Stimulated activated CD8-positive, alpha-beta memory T cell treated with anti-CD3 and anti-CD28 coated beads, Interleukin-4, amount 100 ng/mL, for 4 hours (primary cell): ENCODE measurements at places on chromosomes 5 and 9.
A peak's percentile ranks its signal among the peaks of the same experiment; 100 is the strongest.

- DNase-seq, result no peak
Observed at GRCh38 chr9:87119328-87119881, 172.1 kb upstream of the GAS1 start.

GRCh38 chr9:26786564-26786963 is 106.0 kb downstream of the CAAP1 start:
- no peak for DNase-seq

DNA sequence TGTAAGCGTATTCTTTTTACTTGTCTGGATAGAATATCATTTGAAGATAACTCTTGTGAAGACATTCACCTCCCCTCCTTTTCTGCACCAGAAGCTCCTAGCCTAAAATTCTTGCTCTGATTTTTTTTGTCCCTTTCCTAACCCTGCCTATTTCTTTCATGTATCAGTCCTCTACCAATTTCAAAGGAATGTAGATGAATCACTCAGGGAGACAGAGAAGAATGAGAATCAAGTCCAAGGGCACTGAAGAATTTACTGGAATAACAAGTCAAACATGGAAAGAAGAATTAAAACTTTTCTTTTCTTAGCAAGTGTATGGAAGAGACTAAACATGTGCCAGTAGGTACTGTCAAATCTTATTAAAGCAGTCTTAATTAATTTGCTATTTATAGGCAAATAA is 618.7 kb downstream of the DNAH5 start:
- no peak for DNase-seq

DNA sequence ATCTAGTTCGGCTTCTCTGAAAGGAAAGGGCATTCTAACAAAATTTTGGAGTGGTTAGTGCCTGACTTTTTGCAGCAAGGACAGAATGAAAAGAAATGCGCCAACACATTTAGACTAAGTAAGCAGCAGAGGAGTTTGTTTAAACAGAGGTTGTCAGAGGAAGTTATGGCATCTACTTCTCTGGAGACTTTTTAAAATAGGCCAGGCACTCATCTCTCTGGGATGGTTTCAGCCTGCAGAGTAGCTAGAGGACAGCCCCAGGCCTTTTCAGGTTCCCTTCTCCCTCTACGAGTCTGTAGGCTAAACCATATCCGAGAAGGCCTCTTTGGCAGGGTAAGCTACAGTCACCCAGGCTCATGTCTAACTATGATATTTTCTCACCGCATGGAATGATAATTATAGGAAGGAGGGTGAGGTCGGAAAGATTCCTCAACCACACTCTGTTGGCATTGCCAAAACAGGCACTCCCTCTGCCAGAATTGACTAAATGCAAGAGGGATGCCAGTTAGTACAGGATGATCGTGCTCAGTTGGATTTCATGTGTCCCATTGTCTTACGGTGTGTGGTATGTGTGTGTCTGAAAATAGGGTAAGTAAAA is 1.4 kb upstream of the CTXN3 start:
- no peak for DNase-seq

- DNase-seq, result no peak
Observed at GRCh38 chr5:73909474-73909873, 283.5 kb downstream of the ARHGEF28 start.

GRCh38 chr9:89790542-89791109 is 185.8 kb downstream of the GADD45G start:
- DNase-seq, result no peak

DNA sequence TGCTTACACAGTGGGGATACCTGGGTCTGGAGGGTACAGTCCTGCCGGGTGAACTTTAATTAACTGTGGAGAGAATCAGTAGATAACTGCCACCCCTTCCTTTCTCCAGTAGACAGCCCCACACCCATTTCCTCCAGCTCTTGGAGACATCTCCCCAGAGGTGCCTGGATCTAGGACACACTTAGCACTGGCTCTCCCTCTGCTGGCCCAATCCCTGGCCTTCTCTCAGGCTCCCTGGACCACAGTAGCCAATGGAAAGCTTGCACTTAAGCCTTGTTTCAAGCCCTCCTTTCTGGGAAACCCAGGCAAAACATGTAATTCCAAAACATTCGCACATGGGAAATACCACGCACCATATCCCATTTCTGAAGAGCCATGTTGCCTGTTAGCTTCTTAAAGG is 169.2 kb upstream of the GAS1 start:
- no peak for DNase-seq

DNA sequence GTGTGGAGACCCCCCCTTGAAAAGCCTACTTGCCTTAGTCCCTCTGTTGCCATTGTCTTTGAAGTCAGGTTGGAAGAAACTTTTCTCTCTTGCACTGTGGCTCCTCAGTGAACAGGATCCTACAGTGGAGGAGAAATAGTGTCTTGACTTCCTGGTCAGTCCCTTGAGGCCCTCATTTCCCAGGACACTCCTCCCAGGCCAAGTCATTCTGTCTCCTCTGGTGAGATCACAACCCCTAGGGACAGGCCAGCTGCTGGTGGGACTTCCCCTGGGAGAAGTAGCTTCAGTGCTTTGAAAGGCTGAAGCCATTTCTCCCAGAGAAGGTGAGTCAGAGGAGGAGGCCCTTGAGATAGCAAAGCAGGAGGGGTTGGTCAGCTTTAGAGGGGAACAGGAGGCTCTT is 10.1 kb upstream of the GRIA1 start:
- DNase-seq, result no peak

- no peak for DNase-seq
Observed at GRCh38 chr5:135053278-135053677, 19.2 kb upstream of the PITX1 start.

- no peak for DNase-seq
Observed at GRCh38 chr5:117463881-117464570, 889.4 kb upstream of the SEMA6A start.

DNA sequence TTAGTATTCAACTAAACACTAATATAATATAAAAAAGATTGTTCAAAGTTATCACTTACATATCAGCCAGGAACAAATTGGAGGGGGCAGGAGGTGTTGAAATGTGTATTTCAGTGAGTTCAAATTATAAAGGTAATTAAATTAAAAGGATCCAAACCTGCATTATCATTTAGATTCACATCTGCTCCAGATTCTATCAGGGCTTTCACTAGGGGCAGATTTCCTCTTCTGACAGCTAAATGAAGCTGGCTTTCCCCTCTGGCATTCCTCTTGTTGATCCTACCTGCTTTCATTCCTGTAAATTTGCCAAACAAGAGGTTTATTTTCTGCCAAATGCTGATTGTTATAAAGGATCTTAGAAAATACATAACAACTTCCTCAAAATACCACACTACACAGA is 86.3 kb upstream of the GCNT4 start:
- DNase-seq, result no peak

- no peak for DNase-seq
Observed at GRCh38 chr9:26169708-26170107, 491.5 kb upstream of the TUSC1 start.

GRCh38 chr5:136482206-136482605 is 116.9 kb upstream of the TRPC7 start:
- no peak for DNase-seq

GRCh38 chr5:149794487-149794971 is 64.4 kb downstream of the PPARGC1B start:
- DNase-seq, result no peak

DNA sequence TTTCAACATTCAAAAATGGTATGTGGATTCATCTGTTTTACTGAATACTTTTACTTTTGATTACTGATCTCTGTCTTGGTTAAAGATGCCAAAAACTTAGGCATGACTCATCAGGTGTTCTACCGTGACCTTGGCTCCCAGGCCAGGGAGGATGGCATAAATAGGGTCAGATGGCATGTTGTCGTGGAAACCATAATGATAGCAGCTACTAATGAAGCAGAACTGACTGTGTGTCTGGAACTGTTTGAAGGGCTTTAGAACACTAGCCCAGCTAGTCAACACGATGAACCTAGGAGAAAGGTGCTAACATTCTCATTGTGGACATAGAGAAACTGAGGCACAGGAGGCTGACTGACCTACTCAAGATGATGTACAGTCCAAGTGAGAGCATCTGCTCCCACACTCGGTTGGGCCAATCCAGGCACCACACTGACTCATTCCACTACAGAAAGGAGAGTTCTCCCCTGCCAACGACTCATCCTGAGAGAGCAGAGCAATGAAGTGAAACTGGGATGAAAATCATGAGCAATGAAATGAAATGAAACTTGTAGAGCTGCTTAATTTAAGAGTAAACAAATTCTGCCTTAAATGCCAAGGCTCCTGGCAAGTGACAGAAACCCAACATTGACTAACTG is 116.0 kb downstream of the TENT4A start:
- DNase-seq, result no peak

DNA sequence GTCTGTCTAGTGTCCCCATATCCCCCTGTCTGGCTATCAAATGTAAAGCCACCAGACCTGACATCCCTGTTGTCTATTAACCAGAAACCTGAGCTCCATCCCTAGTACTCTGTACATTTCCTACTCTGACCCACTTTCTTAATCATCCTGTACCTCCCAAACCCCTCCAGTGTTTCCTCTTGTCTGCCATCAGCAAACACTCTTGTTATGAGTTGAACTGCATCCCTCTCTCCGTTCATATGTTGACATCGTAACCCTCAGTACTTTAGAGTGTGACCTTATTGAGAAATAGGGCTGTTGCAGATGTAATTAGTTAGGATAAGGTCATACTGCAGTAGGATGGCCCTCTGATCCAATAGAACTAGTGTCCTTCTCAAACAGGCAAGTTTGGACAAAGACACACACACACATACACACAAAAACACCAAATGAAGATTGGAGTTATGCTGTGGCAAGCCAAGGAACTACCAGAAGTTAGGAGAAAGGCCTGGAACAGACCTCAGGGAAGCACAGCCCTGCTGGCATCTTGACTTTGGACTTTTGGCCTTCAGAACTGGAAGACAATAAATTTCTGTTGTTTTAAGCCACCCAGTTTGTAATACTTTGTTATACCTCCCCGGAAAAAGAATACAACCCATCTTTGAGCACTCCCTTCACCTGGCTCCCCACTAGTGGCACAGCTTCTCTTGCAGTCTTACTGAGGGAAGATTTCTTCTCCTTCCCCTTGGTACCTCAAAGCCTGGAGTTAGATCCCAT is 180.0 kb upstream of the PTGER4 start:
- DNase-seq, result no peak

GRCh38 chr5:96714951-96715451 is 52.8 kb downstream of the CAST start:
- no peak for DNase-seq

GRCh38 chr5:160119905-160120266 is 636 bp upstream of the PWWP2A start:
- no peak for DNase-seq

DNA sequence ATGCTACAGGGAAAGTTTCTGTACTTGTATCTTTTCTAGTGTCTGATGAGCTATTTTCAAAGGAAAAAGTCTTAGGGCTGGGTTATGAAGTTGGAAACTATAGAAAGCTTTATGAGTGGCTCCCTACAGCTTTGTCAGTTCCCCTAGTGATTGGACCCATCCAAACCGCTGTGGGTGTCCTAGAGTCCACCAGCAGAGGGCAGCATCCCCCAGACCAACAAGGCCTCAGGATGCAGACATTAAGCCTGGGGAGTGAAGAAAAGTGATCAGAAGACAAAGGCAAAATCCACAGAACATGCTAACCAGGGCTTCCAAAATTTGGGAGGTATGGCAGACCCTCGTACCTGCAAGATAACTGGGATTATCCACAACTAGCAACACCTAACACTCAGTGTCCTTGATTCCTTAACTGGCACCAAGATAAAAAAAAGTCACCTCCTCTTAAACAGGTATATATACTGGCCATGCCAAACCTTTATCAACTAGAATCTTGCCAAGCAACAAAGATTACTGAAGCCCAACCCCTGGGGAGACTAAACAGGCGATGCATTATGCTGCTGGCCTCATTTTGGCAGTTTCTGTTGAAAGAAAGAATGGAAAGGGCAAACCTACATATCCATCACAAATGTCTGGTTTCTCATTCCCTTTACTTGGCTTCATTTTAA is 110.4 kb upstream of the NR5A1 start:
- DNase-seq, result peak; percentile 52

GRCh38 chr5:68071736-68072135 is 143.8 kb upstream of the PIK3R1 start:
- DNase-seq, result no peak

DNA sequence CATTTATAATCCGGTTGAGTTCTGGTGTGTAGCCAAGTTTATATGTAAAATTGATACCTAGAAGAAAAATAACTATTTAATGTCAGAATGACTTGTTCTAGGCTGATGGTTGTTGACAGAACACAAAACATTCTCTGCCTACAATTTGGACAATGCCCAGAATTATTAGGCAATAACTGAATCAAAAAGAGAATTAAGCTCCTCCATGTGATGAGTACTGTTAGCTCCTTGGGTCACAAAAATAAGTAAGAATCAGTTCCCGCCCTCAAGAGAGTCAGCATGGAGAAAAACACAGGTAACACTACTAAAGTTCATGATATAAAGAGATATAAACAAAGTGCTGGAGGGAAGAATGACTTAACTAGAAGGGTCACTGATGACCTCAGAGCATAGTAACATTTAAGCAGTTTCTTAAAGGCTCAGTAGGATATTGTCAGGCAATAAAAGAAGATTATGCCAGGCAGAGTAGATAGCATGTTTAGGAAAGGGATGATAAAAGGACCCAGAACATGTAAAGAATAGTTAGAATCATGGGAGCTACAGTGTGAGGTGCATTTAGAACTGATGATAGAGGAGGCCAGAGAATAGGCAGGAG is 200.5 kb upstream of the ACTBL2 start:
- no peak for DNase-seq

GRCh38 chr5:134070725-134071613 is 43.5 kb upstream of the TCF7 start:
- no peak for DNase-seq

DNA sequence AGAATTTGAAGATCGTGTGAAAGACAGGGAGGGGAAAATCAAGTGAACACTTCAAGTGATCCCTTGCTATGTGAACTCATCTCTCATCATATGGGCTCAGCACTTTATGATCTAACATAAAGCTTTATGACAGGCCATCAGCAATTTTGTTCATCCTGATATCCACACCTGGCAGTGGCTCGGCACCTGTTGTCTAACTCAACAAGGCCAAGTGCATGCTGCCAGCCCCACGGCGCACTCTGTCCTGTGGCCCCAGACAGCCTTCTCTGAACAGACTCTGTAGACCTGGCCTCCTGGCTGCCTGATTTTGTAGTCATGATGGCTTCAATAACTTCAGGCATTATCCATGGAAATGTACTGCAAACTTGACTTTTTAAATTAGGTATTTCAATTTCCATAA is 106.3 kb downstream of the MEF2C start:
- no peak for DNase-seq

GRCh38 chr5:3980156-3980555 is 384.5 kb downstream of the IRX1 start:
- DNase-seq, result no peak

GRCh38 chr5:58081435-58081834 is 378.5 kb downstream of the PLK2 start:
- no peak for DNase-seq

DNA sequence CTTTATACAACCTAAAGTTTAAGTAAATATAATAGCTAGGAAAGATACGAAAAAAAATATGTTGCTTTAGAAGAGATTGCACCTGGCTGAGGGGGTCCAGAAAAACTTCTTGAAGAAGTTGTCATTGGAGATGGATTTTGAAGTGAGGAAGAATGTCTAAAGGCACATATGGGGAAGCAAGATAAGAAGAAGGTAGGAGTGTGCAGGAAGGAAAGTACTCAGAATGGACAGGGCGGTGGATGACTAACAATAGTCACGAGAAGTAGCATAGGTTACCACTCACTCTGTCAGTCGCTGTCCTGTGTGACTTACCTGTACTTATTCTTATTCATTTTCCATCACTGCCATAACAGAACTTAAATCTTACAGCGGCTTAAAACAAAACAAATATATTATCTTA is 251.6 kb downstream of the GRIA1 start:
- DNase-seq, result no peak
